AG04450 (cell line): ENCODE measurements at places on chromosomes 6 and 20.

DNA sequence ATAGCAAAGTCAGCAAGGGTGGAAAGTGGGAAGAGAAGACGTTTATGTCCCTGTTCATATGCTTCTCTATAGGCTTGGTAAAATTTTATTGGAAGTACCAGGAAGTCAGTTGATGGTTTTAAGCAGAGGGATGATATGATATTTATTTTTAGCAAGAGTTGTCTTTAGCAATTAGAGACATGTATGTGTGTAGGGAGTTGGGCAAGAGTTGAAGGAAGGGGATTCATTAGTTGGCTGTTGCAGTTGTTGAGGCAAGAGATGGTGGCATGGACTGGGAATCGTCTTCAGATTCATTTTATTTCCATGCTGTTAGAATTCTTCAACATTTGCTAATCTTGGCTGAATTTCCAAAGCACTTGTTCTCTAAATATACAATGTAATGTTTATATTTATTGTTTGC is 85.6 kb downstream of the QKI start:
- DNase-seq, result no peak

GRCh38 chr6:91412532-91412931 is 825.7 kb upstream of the MAP3K7 start:
- no peak for DNase-seq

- no peak for DNase-seq
Measured at GRCh38 chr20:588932-589672, 21.0 kb downstream of the TCF15 start.

DNA sequence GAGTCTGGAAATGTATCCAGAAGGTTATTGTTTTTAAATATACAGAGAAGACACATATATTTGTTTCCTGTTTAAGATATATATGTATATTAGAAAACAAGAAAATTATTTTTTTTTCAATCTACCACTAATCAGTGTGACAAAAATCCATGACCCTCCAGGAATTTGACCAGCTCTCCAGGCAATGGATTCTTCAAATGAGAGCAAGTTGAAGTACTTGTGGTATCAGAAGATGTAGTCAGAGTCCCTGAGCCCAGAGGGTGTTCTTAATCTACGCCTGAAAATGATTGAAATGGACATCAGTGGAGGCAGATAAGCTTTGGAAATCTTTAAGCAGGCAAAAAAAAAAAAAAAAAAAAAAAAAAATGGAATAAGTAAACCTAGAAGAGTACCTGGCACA is 186.5 kb upstream of the QKI start:
- DNase-seq, result no peak

- no peak for DNase-seq
Measured at GRCh38 chr6:2899596-2899995, 3.5 kb downstream of the SERPINB9 start.

DNA sequence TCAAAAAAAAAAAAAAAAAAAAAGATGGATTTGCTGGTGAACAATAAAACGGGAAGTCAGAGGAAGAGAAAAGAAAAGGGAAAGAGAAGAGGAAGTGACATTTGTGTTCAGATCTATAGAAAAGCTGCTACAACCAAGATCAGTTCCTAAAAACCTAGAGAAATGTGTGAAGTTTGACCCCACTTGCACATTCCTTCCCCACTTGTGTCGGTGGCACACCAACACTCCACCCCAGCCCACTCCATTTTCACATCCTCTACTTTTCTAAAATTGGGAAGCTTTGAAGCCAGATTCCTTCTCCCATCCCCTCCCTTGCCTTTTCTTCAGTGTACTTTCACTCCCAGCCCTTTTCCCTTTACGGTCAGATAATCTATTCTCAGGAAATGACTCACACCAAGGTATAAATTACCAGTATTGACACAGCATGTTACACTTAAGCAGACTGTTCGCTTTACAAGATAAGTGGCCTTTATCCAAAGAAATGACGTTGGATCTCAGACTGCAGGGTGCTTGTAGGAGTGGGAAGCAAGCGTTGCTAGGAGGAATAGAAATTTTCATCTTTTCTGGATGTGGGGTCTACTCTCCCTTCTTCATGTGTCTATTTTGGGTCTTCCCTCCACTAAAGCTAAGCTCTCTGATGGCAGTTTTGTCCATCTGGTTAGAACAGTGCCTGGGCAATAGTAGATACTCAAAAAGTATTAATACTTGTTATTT is 92.5 kb upstream of the ADGRF1 start:
- DNase-seq, result peak; percentile 81

DNA sequence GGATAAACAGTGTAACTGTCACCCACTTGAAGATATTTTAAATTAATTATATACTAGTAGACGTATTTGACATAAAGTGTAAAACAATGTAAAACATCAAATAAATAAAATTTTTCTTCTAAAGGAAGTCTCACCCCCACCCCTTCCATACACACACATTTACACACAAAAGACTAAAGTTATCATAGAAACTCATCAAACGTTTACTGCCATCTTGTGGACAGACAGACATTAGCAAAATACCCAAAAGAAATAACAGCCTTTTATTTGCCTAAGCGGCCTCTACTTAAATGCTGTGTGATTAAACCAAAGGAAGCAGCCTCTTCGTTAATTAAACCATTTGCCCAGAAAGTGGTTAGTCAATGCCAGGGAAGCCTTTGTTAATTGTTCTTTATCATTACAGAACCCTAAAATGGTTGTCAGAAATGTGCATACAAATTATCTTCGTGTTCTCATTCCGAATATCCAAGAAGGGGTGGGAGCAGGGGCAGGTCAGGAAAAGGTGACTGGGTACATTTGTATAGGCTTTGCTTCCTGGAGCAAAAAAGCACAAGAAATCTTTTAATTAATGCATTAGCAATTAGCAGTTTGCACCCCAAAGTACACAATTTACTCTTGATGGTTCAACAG is 176.2 kb upstream of the SASH1 start:
- peak; percentile 33 for DNase-seq

DNA sequence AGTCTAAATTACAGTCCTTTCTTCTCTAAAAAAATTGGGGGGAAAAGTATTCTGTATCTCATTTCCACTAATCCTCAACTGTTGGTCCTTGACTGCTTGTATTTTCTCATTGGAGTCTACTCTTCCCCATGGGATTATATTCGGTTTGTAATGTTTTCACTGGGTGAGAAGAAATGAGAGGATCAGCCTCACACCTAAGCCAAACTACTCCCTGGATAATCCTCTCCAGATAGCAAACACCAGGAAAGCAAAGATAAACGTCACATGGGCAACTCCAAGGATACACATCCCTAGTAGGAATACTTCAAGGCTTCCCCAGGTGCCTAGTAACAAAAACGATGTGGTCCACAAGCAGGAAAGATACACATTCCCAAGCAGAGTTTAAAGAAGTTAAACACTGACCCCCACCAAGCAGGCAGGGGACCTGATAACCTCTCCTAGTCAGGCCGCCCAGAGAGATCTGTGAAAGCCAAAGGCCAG is 53.9 kb upstream of the SOX4 start:
- DNase-seq, result no peak

- DNase-seq, result no peak
Measured at GRCh38 chr6:44804546-44805159, 417.1 kb downstream of the CDC5L start.
